ENCODE measurements at places on chromosomes 1 and 21. TPM values are rescaled to one million over a fixed set of nuclear protein-coding genes. Genes with fewer than 3 reads are reported as not detected.

Gene PADI4
- not detected for total RNA-seq

Gene LMX1A
- not detected for total RNA-seq

Gene FBLIM1
- 319 TPM for total RNA-seq

Gene HORMAD1
- total RNA-seq = not detected

Gene ATF3
- total RNA-seq = 2.0 TPM
